A673 (cell line): ENCODE measurements at places on chromosomes 5 and 9.

DNA sequence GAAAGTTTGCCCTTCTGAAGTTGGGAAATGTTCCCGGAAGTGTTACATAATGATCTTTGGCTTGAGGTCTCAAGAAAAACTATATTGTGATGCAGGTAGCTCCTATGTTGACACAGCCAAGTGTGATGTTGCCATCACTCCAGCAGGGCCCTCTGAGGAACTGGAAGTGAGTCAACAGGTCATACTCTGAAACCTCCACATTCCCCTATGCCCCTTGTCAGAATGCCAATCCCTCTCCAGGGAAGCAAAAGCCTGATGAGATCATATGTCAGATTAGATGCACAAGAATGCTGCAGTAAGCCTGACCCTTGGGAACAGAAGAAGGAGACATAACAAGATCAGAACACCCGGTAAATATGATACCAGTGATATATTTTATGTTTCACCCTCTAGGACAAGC lies 66.8 kb upstream of the ITGA2 start:
- DNase-seq, result peak; percentile 57

DNA sequence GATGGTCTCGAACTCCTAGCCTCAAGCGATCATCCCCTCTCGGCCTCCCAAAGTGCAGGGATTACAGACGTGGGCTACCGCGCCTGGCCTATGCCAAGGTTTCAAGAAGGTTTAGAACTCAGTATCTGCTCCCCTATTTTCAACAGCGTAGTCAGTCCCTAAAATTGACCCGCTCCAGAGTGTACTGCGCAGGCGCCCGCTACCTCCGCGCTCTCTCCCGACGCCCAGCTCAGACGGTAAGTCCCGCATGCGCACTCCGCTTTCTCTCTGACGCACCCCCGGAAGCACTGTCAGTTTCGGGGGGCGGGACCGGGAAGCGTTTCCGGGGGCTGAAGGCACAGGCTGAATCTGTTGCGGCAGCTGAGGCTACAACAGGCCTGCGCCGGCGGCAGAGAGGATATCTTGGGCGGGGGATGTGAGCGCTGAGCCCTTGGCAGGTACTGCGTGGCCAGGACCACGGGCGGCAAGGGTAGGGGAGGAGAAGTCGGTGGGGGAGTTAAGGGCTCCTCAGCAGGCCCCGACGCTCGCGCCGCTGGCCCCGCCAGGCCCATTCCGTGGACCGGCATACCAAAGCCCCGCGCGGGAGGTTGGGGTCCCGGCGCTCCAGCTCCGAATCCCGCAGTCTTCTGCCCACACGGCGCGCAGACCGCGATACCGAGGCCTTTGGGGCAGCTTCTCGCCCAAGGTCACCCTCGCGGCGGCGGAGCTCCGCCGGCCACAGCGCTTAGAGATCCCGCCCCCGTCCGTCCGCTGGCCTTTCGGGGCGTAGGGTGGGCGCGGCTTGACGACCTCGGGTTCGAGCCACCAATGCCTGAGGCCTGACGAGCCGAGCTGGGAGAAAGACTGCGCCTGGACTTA lies at the start of gene ZBTB43:
TSS of gene ZBTB43 (plus strand) at position 345 of the 858 bp plus-strand sequence. CDS start 27,470 bp downstream, outside the sequence.
- DNase-seq, result peak; percentile 98

- no peak for DNase-seq
These were observed 2.6 kb upstream of the PFDN1 start for GRCh38 chr5:140305471-140305870.

GRCh38 chr9:70470050-70471015 lies 55.9 kb upstream of the KLF9 start:
- DNase-seq, result no peak

- DNase-seq, result no peak
These were observed 47.1 kb upstream of the FYB1 start for GRCh38 chr5:39266442-39266841.

- peak; percentile 45 for DNase-seq
These were observed 158.9 kb downstream of the HINT1 start for GRCh38 chr5:131005963-131006684.

DNA sequence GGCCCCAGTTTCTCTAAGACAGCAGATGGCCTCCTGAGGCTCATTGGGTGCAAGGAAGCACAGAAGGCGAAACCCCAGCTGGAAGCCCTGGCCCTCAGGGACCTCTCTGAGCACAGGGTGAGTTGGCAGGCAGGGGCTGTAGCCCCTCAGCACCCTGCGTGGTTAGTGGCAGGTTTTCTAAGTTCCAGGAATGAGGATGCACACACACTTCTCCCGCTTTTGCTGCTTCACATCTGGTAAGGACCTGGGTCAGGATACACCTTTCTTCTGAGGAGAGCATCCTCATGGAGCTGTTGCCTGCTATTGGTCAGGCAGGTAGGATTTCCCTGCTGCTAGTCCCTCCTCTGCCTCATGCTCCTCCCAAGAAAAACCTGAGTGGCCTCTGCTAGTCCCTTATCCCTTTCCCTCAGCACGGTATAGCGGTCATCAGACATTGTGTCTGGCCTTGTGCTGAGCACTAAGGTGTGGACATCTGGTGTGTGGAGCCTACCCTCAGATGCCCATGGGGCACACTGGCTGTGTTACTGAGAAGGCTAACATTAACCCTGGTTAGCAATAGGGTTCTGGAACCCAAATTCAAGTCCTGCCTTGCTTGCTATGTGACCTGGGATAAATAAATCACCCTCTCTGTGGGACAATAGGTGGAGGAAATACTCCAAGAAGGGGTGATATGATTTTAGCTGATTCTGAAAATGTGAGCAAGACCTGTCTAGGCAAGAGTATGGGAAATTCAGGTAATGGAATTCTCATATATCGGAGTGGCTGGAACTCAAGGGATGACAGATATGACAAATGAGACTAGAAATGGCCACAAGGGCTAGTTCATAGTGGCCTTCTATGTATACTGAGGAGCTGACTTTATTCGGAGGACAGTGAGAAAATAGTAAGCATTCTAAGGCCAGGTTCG lies 1.6 kb downstream of the SLC22A4 start:
- no peak for DNase-seq

GRCh38 chr5:74738406-74738805 lies 28.5 kb downstream of the GFM2 start:
- no peak for DNase-seq

DNA sequence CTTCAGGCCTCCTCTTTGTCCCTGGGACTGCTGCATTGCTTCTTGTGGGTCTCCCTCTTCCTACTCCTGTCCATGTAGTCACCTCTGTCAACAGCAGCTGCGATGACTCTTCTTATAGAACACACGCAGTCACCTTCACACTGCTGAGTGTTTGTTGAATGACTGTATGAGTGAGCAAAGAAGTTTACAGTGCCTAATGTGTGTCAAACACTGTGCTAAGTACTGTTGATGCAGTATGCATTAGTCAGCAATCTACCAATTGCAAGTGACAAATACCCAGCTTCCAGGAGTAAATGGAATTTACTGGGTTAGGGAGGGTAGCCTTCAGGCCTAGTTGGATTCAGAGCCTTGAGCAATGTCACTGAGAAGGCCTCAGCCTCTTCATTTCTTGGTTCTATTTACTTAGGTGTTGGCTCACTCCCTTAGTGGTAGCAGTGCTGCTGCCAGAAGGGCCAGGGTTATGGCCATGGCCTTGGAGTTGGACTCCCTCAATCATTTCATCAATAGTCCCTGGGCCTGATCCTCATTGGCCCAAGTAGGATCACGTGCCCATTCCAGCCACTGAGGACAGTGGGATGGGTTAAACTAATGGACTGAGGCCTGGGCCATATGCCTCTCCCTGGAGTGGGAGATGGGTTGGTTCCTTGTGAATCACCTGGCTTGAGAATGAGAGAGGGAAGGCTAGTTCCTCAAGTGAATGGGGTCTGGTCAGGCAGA lies 93.5 kb downstream of the RGS3 start:
- no peak for DNase-seq

- no peak for DNase-seq
These were observed 521 bp upstream of the SLIT3 start for GRCh38 chr5:169301386-169301934.

DNA sequence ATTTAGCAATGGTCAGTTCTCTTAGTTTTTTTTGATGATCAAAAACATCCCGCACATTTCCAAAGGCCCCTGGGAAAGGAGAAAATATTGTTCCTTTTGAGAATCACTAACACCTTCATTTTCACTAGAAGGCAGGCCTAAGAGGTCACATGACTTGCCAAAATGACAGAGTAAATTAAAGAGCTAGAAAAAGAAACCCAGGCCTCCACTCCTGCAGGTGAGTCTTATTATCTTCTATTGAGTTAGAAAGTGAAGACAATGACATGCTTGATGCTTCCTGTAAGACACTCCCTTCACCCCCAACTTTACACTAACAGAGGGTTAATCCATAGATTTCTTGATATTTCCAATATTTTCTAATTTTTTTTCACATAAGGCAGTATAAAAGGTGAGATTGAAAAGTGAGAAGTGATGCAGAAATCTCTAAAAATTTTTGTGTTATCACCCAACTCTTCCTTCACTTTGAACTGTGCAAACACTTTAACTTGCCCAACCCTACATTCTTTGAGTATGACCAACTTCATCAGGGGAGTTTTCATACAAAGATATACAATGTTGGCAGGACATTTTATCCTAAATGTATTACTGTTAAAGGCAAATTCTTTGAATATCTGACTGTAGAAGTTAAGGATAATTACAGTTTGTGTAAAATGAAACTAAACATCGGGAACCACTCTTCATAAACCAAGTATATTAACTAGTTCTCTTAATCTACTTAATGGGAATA lies 57.1 kb downstream of the SUB1 start:
- no peak for DNase-seq

DNA sequence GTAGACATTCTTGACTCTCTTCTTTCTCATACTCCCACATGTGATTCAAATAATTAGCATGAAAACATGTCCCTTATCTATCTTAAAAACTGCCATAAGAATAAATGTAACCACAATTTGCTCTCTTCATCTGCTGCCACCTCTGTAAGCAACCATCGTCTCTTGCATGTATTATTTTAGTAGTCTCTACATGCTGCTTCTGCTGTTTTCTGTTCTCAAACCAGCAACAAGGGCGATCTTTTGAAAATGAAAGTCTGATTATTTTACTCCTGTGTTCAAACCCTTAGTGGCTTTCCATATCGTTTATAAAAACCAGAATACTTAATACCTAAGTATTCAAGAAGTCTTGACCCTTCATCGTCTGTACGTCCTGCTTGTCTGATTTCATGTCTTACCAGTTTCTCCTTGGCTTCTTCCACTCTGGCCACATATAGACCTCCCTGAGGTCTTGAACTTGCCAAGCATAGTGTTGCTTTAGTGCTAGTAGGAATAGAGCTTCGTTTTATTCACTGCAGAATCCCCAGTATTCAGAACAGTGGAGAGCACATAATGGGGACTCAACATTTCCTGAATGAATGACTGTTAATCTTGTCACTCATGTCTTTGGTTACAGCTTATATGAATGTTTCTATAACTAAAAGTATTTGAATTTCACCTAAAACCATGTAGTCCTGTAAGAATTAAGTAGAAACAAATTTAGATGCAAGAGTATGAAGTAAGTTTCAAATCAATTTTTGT lies 10.6 kb downstream of the CDC42SE2 start:
- DNase-seq, result no peak

- DNase-seq, result no peak
These were observed 337.3 kb downstream of the DTWD2 start for GRCh38 chr5:118651002-118651401.

DNA sequence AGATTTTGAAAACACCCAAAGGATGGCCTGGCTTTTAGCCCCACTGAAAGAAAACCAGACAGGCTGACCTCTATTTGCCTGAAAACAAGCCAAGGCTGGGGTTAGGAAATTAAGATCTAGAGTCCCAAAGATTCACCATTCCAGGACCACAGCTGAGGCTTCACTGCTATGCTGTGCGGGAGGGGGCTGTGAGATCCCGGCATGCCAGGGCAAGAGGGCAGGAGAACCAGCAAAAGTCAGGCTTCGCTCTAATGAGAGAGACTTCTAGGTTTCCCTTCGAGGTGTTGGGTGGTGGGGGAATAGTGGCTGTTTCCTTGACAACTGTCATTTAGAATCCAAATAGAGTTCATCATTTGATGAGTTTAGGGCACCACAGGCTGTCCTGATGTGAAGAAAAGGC lies 152.9 kb upstream of the NFIB start:
- no peak for DNase-seq

- DNase-seq, result no peak
These were observed 1830.1 kb upstream of the NUDT12 start for GRCh38 chr5:105392710-105393149.

DNA sequence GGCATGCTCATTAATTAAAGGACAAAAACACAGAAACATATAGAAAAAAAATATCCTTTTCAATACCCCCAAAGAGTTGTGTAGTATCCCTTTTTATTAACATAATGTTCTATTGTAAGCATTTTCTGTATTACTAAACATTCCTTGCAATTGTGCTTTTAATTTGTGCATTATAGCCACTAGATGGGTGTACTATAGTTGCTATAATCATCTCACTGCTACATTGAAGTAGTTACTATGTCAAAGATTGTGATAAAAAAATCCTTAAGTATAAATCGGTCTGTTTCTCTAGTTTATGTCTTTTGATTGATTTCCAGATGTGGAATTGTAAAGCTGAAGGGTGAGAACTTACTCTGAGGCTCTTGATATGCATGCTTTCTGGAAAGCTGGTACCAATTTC lies 21.4 kb downstream of the FREM1 start:
- DNase-seq, result no peak

GRCh38 chr5:22780756-22781155 lies 72.4 kb downstream of the CDH12 start:
- DNase-seq, result no peak

DNA sequence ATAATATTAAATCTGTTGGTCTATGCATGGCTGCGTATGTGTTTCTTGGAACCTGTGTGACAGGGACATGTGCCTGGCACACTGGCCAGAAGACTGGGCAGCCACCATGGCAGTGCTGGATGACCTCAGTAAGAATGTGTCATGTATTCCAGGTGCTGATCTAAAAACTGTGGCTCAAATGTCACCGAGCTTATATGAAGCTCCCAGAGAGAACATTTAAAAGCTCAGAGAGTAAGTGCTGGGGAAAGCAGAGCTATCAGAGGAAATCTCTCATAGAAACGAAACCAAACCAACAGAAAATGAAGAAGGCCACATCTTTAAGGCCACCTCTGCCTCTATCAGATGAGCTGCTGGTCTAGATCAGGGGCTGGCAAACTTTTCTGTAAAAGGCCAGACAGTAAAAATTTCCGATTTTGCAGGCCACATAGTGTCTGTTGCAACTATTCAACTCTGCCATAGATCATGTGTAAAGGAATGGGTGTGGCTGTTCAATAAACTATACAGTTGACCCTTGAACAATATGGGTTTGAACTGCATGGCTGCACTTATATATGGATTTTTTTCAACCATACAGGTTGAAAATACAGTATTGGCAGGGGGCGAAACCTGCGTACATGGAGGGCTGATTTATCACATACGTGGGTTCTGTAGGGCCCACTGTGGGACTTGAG lies 31.8 kb downstream of the TSTD2 start:
- no peak for DNase-seq
